ENCODE measurements at places on chromosomes 4 and X. TPM values are rescaled to one million over a fixed set of nuclear protein-coding genes. Genes with fewer than 3 reads are reported as not detected.

DNA sequence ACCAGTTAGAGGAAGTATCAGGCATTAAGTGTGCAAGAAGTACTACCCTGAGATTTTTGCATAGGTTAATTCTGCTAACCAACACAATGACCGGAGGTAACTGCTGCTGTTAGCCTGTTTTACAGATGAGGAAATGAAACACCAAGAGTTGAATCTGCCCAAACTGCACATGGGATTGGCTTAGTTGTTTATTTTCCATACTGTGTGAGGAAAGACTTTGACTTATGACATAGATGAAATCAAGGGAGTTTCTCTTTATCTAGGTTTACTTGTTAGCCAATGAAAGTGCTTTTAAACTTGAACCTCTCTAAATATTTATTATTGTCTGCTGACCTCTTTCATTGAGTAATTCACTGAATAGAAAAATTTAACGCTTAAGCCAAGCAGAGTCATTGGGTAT, 10.3 kb downstream of the GUCY1B1 start:
- no peak overlapping the region for H3K4me3 ChIP-seq
- no peaks in the 10 kb centered on the region for H3K4me1 ChIP-seq
- no peak overlapping the region for H3K27ac ChIP-seq
- no peaks in the 10 kb centered on the region for H3K27me3 ChIP-seq
- H3K36me3 ChIP-seq, result no peaks in the 10 kb centered on the region
- no peak for DNase-seq

Gene DUSP9
- total RNA-seq, result not detected

DNA sequence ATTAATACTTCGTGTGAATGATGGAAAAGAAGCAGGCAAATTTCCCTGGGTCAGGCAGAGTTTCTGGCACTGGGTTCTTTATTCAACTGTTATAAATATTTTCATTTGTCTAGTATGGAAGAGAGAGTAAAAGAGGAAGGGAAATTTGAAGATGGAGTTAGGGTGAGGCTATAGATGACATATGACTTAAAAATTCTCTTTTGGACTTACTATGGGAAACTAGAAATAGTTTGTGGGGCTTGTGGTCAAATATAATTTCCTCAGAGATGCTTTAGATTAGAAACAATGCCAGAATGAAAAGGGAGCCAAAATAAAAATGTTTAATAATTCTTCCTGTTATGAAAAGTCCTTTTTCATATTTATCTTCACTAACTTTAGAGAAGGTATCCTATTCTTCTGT, 103.2 kb downstream of the GC start:
- no peaks in the 10 kb centered on the region for H3K36me3 ChIP-seq
- H3K4me1 ChIP-seq, result no peaks in the 10 kb centered on the region
- no peak for DNase-seq
- H3K27ac ChIP-seq, result no peak overlapping the region
- no peak overlapping the region for H3K4me3 ChIP-seq

GRCh38 chr4:112069110-112069509, 76.1 kb upstream of the FAM241A start:
- no peak overlapping the region for H3K4me3 ChIP-seq
- no peak overlapping the region for H3K27ac ChIP-seq
- H3K36me3 ChIP-seq, result no peaks in the 10 kb centered on the region
- DNase-seq, result no peak
- no peaks in the 10 kb centered on the region for H3K27me3 ChIP-seq

- no peak overlapping the region for H3K27ac ChIP-seq
- H3K4me3 ChIP-seq, result peak overlapping the region; percentile 23
- H3K4me1 ChIP-seq, result peaks cover 20% of the 10 kb centered on the region
- H3K27me3 ChIP-seq, result no peaks in the 10 kb centered on the region
These were observed 107.1 kb downstream of the NSUN7 start for GRCh38 chr4:40856840-40857362.

GRCh38 chrX:155211208-155211607, 5.1 kb upstream of the VBP1 start:
- H3K27me3 ChIP-seq, result no peaks in the 10 kb centered on the region
- H3K36me3 ChIP-seq, result no peaks in the 10 kb centered on the region
- no peak for DNase-seq
- peaks cover 4% of the 10 kb centered on the region for H3K4me1 ChIP-seq
- H3K27ac ChIP-seq, result no peak overlapping the region
- H3K4me3 ChIP-seq, result no peak overlapping the region

DNA sequence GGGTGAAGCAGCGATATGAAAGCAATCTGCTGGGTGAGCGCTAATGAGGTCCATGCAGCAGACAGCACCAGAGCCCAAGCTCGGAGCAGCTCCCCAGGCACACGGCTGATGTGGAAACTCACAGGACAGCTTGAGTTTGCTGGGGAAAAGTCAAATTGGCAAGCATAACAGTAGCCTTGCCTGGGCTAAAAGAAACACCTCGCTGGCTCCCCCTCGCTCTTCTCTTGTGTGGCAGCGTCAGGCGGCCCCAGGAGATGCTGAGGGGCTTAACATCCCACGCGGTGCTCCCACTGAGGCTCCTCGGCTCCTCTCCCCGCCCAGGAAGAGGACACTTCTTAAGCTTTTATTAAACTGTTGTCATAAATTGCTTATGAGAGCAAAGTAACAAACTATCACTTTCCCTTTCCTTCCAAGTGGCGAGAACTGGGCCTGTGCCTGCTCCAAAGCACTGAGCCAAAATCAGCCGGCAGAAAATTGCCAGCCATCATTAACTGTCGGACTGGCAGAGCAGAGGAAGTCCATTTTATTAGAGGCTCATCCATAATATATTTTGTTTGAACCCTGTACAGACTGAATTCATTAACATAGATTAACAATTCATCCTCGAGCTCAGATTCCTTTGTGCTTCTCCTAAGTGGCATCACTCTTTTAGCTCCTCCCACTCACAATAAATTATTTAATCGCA, 111.4 kb downstream of the TSPAN5 start:
- no peaks in the 10 kb centered on the region for H3K36me3 ChIP-seq
- no peak overlapping the region for H3K27ac ChIP-seq
- DNase-seq, result peak; percentile 23
- peak overlapping the region; percentile 48 for H3K4me3 ChIP-seq
- no peaks in the 10 kb centered on the region for H3K27me3 ChIP-seq

Gene NKX3-2
- 0.84 TPM for total RNA-seq

GRCh38 chrX:135431886-135432285, 10.1 kb downstream of the SMIM10L2A start:
- DNase-seq, result no peak
- no peaks in the 10 kb centered on the region for H3K27me3 ChIP-seq
- no peak overlapping the region for H3K27ac ChIP-seq
- H3K36me3 ChIP-seq, result no peaks in the 10 kb centered on the region

DNA sequence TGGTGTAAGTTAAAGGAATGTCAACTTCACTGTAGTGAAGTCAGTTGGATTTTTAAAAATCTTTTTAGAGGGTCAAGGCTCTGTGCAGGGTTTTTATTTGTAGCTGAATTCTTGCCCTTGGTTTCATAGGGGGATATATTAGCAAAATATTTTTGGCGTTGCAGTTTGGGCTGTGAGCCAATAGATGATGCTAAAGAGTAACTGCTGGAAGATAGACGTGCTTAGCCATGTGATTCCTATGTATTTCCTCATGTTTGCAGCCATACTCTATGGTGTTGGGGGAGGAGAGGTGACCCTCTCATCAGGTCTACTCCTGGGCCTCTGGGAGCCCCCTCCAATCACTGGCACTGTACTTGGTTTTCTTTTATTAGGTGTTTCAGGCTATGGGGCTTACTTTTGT, 246.7 kb upstream of the ARHGAP24 start:
- no peak overlapping the region for H3K4me3 ChIP-seq
- no peak for DNase-seq
- no peaks in the 10 kb centered on the region for H3K4me1 ChIP-seq
- no peaks in the 10 kb centered on the region for H3K36me3 ChIP-seq
- H3K27ac ChIP-seq, result no peak overlapping the region

Measured in tibial nerve (tissue), 4 donors.